Hematopoietic multipotent progenitor cell treated with erythropoietin and hydrocortisone succinate and interleukin-3 and kit ligand, for 15 days (in vitro differentiated cells): ENCODE measurements at places on chromosomes 13 and 19.

GRCh38 chr19:41223431-41224234, 4.6 kb downstream of the AXL start:
- no peak for DNase-seq

DNA sequence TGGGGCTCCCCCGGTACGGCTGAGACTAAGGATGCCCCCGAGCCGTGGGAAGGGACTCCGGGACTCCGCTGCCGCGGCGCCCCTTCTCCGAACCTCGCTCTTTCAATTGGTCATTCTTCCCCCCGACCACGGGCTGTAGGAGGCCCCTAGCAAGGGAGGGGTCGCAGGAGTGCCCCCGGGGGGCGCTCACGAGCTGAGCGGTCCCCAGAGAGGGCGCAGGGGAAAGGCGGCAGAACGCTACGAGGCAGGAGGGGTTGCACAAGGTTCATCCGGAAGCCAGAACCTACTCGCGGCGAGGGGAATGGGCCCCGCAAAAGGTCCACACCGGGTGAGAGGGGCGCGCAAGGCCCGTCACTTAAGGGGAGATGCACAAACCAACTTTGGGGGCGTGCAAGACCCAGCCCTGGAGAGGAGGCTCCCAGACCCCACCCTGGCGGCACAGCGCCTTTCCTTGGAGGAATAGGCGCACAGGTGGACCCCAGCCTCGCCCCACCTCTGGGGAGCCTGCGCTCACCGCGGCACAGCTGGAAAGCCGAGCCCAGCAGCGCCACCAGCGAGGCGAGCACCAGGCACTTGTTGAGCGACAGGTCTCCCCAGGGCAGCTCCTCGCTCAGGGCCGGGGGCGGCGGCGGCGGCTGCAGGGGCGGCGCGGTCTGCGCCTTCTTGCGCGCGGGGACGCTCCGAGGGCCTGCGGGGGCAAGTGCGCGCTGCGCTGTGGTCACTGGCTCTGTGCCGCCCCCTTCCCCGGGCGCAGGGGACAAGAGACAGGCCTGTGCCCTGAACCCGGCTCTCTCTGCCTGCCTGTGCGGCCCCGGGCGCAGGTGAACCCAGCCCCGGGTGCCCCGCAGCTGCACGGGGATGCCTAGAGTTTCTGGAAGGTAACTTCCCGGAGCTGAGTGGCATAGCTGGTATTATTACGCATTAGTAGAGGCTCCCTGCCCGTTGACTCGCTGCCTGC, 2.8 kb downstream of the JSRP1 start:
- DNase-seq, result no peak

- DNase-seq, result no peak
These were observed 1.8 kb downstream of the CDX2 start for GRCh38 chr13:27967203-27967735.

DNA sequence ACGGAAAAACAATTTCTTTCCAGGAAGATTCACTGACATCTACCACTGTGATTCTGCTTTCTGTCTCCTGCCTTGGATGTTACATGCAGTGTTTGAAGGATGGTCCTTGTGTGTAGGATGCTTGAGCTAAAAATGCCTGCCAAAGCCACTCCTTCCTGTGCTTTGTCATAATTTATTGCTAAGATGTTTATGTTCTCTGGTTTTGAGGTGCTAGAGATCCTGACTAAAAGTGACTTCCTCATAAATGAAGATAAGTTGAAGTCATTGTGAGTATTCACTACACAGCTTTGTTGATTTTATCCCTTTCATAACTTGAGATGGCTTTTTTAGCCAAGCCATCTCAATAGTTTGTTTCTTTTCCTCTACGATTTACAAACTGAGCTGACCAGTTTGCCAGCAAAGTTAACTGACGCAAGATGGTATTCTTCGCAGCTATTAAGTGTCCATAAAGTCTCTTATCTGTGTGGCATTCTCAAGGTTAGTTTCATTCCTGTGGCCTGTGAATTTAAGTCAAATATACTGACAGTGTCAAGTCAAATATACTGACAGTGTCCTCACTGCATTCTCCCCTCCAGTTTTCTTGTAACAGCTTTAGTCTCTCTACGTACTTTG, 15.7 kb upstream of the FBXL3 start:
- DNase-seq, result no peak
